Hematopoietic multipotent progenitor cell treated with erythropoietin and hydrocortisone succinate and interleukin-3 and kit ligand, for 8 days (in vitro differentiated cells): ENCODE measurements at places on chromosomes 7 and 10.

DNA sequence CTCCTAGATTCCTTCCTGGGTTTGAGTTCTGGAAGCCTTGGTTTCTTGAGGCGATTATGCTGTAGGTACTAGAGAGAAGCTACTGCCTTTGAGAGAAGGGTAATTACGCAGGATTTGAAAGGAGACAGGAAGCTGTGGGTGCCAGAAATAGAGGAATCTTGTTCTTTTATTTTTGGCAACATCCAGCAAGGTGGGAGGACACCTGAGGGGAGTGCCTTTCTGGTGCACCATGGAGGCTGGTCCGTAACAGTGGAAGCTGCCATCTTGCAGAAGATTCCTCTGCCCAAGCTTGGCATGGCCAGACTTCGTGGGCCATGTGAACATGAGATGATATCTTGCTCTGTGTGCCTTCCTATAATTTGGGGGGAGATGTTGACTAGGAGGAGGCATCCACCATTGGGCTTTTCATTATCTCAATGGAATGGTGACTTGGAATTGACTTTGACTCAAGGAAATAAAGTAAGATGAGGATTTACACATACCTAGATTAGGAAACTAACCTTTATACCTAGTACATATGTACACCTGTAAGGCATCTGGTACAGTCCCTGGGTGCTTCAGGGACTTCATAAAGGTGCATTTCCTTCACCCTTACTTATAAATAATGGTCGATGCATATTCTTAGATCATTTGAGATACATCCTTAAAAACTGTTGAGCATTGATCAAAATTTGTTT lies 98.2 kb downstream of the PFKFB3 start:
- no peak for DNase-seq

GRCh38 chr7:27191161-27191731 lies 6.2 kb upstream of the HOXA11 start:
- no peak for DNase-seq

DNA sequence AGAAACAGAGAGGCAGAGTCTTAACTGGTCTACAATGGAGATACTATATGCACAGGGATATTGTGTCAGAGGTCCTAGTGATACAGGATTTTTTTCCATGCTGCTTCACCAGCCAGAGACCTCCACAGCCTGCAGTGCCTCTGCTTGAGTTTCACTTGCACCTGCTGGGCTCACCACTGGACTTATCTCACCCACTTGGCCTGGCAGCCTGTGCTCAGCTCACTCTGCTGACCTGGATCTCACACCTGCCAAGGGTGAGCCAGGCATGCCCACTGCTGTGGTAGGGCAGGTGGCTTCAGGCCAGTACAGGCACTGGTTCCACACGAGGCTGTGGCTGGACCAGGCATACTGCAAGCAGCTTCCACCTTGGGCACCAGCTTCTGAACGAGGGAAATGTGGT lies 36.6 kb downstream of the PNLIPRP3 start:
- no peak for DNase-seq

GRCh38 chr10:88017781-88018180 lies 154.4 kb downstream of the PTEN start:
- no peak for DNase-seq

- DNase-seq: peak; percentile 20
Measured at GRCh38 chr10:54402576-54402975, 398.5 kb downstream of the PCDH15 start.

GRCh38 chr10:132631338-132631735 lies 93.8 kb downstream of the INPP5A start:
- no peak for DNase-seq

GRCh38 chr10:16732376-16732775 lies 84.8 kb downstream of the RSU1 start:
- no peak for DNase-seq
